ENCODE measurements at places on chromosomes 1 and 21.
A peak's percentile ranks its signal among the peaks of the same experiment; 100 is the strongest.

- DNase-seq, result no peak
Observed at GRCh38 chr1:208159555-208160258, 84.5 kb downstream of the PLXNA2 start.

GRCh38 chr1:47618830-47619229, 181.0 kb downstream of the FOXD2 start:
- peak; percentile 36 for DNase-seq

- no peak for DNase-seq
Observed at GRCh38 chr21:44521928-44522752, 17.9 kb downstream of the KRTAP10-1 start.

GRCh38 chr1:166089804-166090203, 77.0 kb downstream of the FAM78B start:
- no peak for DNase-seq

DNA sequence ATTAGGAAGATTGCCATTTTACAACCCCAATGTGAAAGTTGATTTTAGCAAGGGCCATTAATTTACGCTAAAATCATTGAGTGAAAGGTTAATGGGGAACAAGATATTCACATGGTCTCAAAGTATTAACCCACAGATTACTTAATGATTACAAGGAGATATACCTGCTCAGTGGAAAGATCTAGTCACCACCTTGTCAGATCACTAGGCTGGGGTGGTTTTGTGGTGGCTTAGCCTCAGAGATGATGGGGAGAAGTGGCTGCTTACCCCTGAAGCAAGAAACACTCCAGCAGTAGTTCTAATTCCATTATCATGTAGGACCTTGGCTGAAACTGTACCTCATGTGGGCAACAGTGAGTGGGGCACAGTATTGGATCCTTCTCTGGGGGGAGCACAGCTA, 20.1 kb upstream of the TRIM33 start:
- DNase-seq, result no peak

- DNase-seq, result no peak
Observed at GRCh38 chr1:68185743-68186142, 46.6 kb downstream of the WLS start.

DNA sequence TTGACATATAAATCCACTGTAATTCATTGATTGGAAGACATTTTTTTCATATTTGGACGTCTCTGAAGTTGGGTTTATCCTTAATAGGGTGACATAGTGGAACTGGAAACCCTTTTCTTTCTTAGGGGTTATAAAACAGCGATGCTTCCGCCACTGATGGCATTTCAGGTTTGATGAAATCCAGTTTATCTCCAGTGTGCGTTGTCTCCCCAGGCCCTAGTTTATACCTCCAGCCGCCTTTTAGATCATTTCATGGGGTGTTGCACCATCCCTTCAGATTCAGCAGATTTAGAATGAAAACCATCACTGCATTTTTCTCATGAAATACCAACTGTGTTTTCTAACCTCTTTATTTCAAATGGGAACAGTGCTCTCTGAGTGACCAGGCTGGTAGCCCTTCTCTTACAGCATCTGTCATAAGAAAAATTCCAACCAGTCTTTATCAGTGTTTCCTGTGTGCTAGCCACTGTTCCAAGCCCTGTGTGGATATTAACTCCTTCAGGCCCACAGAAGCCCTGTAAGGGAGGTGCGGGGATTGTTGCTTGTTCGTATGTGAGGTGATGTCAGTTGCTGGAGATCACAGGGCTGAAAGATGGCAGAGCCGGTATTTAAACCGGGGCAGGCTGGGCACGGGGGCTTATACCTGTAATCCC, 19.0 kb downstream of the H6PD start:
- peak; percentile 52 for DNase-seq

DNA sequence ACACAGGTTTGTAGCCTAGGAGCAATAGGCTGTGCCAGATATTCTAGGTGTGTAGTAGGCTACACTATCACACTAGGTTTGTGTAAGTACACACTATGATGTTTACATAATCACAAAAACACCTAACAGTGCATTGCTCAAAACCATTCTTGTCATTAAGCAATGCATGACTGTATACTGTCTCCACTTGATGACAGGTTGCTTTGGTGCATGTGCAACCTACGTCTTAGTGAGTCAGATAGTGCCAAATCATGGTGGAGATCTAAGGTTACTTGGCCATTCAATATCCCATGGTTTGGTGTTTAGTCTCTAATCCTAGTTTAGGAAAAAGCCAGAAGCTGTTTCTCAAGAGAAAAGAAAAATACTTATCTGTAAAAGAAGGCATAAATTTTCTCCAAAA, 181.1 kb downstream of the KCNK2 start:
- no peak for DNase-seq

DNA sequence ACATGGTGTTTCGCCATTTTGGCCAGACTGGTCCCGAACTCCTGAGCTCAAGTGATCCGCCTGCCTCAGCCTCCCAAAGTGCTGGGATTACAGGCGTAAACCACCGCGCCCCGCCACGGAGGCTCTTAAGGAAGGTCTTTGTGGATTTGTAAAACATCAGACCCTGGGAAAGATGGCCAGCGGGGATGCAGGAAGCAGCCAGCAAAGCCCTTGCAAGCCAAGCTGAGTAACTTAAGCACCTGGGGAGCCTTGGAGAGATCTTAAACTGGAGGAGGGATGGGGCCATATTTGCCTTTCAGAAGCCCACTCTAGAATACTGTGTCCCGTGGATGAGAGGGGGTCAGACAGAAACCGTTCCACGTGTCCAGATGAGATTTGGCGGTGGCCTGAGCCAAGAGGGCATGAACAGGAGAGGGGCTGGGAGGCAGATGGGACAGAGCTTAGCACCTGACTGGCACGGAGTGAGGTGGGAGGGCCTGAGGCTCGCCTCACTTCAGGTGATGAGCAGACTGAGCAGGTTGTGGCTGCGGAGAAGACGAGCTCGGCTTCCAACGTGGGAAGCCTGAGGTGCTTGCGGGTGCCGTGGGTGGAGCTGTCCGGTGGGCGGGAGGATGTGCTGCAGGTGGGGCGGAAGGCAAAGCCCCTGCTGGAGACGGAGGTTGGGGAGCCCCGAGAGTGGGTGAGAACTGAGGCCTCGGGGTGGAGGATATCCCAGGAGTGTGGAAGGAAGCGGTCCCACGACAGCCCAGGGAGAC, 11.7 kb downstream of the C1orf216 start:
- peak; percentile 62 for DNase-seq

- no peak for DNase-seq
Observed at GRCh38 chr1:97093741-97094140, 372.2 kb downstream of the PTBP2 start.

- DNase-seq, result peak; percentile 91
Observed at GRCh38 chr1:46036894-46037839, 95.3 kb downstream of the PIK3R3 start.

DNA sequence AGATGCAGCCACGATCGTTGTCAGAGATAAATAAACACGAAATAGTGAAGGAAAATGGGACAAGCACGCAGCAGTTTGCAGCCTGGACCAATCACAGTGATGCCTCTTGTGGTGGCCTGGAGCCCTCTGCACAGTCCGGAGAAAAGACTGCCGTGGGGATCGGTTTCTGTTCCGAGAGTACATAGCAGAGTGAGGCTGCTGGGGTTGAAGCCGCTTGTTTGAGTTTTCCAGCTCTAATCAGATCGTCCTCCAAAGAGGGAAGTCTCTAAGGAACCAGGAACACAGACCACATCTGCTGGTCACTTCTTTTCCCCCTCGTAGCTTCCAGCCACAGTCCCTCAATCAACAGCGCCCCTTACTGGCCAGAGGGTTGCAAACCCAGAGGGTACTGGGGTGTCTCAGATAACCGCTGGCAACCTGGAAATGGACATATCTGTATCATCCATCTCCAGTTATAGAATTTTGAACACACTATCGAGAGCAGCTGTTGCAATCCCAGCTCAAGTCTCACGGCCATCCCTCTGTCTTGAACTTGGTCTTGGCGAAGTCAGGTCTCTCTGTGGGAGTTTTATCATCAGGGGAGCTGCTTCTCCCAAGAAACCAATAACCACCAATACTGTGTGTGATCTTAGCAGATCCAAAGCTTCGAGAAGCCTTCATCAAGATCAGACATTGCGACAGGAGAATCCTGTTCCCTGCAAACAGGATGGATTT, 57.4 kb downstream of the OLIG1 start:
- DNase-seq, result peak; percentile 87

GRCh38 chr1:184605941-184606340, 148.7 kb downstream of the EDEM3 start:
- DNase-seq, result no peak

GRCh38 chr1:226009650-226010044, 10.5 kb upstream of the SDE2 start:
- no peak for DNase-seq

- DNase-seq, result no peak
Observed at GRCh38 chr21:41008351-41008750, 159.6 kb upstream of the BACE2 start.

All from ecto neural progenitor cell (in vitro differentiated cells).